ENCODE measurements at places on chromosomes 16 and 17. TPM values are rescaled to one million over a fixed set of nuclear protein-coding genes. Genes with fewer than 3 reads are reported as not detected.
A peak's percentile ranks its signal among the peaks of the same experiment; 100 is the strongest.

DNA sequence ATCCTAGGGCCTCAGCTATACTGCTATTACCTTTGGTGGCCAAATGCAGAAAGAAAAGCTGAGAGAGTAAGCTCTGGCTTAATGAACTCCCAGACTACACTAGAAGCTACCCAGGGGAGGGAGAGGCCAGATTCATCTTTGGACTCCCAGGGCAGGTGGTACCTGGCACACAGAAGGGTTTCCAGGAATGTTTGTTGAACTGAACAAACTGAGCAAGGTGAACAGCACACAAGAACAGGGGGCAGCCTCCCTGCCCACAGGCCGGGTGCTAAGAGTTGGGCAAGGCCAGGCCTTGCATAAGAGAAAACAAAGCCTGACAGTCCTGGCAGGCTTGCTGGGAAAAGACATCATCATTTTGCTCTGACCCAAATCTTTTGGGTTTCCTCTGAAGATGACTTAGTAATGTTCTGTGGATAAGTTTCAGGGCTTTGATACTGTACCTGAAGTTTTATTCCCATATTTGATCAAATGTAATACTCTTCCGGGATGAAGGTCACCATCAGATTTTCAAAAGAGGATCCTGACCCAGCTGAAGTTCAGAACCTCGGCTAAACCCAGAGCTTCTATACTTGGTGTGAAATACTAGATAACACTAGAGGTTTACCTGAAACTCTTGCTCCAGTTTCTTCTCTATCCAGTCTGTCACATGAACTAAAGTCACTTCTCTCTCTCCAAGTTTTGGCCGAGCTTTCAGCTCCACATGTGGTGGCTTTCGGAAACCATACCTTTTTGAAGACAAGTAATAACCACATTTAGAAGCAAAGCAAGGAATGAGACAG, 20.5 kb upstream of the ERN1 start:
- DNase-seq: no peak

The TNFSF13 gene
- total RNA-seq: 3.2 TPM

The ACSM3 gene
- total RNA-seq: 0.81 TPM

DNA sequence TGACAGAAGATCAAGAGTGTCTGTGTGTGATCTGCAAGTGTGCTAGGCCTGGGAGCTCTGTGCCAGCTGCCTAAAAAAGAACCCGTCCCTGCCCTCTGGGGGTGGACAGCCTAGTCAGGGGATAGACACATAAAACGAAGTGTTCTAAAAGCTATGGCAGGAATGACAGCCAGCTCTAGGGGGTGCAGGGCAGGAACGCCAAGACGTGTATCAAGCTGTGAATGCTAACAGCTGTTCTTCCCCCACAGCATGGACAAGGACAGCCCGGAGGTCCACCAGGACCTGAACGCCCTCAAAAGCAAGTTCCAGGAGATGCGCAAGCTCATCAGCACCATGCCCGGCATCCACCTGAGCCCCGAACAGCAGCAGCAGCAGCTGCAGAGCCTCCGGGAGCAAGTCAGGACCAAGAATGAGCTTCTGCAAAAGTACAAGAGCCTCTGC, 5.1 kb downstream of the RASD1 start:
- no peak for DNase-seq

DNA sequence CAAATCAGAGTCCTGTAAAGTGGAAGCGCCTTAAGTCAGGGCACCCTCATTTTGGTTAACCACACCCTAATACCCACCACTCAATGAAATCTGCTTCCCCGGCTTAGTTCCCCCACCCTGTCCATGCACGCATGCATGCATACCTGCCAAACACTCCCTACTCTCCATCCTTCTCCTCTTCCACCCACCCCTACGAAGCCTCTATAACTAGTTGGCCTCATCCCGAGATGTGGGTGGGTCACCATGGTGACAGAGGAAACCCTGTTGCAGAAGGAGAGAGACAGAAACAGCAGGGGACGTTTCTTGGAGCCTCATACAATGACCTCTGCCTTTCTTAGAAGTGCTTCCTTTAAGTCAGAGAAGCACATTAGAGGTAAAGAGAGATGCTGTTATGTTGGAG, 46.8 kb upstream of the DNAH9 start:
- DNase-seq: no peak

The MT1G gene
- total RNA-seq: 2.9 TPM

DNA sequence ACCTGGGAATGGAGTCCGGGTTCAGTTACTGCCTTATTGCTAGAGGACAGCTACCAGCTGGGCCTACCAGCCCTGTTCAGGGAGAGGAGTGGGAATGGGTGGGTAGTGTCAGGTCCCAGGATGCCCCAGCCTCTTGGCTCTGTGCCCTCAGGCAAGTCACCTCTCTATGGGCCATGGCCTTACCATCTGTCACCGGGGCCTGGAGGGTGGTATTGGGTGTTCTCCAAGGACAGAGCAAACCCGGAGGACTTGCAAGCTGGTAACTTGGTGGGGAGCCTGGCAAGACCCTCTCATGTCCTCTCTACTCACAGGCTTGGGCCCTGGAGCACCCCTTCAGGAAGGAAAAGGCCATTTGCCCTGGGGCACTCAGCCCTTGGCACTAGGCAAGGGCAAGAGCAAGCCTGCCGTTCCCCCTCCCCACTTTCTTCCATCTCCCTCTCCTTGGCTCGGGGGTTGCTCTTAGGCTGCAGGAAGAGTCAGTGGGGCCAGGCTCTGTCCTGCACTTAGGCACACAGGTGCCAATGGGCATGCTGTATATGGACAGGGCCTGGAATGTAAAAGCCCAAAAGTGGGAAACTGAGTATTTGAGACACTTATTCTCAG, 170.0 kb upstream of the ZNF267 start:
- DNase-seq: no peak

The GJD3 gene
- not detected for total RNA-seq

The ARL17A gene
- total RNA-seq: 12.3 TPM

DNA sequence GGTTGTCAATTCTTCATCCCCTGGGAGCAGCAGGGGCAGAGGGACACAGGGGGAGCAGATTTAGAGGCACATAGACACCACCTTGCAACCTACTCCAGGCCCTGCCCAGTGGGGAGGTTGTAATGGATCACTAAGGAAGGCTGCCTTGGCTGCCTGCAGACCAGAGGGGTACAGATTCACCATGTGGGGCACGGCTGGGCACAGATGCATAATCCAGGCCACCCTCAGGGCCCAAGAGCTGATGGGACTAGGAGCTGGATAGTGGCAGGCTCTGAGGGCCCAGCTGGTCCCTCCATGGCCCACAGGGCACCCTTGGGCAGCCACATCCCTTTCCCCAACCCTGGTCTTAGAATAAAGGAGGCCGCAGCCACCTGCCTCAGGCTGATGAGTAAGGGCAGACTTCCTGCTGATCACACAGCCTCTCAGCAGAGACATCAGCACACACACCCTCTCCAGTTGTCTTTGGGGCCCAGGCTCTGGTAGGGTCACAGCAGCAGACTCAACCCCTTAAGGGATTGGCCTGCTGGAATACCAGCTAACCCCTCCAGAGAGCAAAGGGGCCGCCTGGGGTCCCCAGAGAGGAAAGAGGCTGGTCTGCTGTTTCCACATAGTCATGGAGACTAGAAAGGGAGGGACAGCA, 224.9 kb downstream of the GSG1L start:
- DNase-seq: peak; percentile 58

DNA sequence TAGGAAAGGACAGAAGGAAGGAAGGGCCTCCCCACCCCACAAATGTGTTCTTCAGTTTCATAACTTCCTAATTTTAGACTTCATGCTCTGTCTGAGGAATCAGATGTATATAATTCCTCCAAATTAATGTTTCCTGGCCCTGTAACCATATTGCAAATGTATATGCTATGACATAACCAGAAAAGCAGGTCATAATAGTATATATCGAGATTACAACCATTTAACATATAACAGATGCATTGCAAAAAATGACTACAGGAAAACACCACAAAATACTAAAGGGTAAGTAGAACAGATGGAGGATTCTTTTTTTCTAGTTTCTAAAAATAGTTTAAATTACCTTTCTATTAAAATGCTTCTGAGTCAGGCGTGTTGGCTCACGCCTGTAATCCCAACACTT, 3.1 kb upstream of the EXOC7 start:
- DNase-seq: no peak

The GLTPD2 gene
- not detected for total RNA-seq

The GDPD3 gene
- 1.8 TPM for total RNA-seq

- DNase-seq: peak; percentile 82
These were observed 17.1 kb upstream of the TNS4 start for GRCh38 chr17:40518401-40519088.

The ARL6IP1 gene
- total RNA-seq: 485 TPM

DNA sequence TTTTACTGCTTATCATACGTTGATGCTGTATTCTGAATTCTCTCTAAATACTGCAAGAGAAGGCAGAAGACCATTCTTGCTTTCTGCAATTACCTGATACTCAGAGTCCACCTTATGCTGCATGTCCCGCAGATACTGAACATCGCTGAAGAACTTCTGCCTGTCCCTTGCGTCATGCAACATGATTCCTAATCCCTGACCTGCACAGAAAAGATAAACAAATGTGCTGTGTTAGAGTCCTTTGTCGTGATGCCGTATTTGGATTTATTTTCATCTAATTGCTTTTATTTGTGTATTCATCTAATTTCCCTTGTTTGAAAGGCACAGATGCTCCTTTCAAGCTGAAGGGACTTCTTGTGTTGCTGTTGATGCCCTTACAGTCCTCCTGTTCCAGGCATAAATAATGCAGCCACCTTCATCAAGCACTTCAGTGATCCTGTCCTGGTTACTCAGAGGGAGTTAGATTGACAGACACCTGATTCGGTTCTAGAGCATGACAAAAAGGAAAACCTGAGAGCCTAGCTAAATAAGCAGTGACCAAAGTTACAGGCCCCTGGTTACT, 6.5 kb downstream of the MARCHF10 start:
- DNase-seq: no peak

DNA sequence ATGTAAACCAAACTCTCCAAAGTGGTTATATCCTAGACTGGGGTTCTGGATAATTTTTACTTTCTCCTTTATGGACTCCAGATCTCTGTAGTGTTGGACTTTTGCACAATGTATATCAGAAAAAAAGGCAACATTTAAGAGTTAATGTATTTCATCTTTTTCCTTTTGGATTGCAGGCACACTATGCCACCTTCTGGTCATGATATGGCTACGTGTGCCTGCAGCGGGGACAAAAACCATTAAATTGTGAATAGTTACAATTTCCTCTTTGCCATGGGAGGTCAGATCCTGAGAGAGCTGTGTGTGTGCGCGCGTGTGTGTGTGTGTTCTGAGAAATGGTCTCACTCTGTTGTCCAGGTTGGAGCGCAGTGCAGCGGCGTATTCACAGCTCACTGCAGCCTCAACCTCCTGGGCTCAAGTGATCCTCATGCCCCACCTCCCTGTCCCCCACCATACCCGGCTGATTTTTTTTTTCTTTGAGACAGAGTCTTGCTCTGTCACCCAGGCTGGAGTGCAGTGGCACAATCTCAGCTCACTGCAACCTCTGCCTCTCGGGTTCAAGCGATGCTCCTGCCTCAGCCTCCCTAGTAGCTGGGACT, 4.3 kb upstream of the SGF29 start:
- peak; percentile 48 for DNase-seq

DNA sequence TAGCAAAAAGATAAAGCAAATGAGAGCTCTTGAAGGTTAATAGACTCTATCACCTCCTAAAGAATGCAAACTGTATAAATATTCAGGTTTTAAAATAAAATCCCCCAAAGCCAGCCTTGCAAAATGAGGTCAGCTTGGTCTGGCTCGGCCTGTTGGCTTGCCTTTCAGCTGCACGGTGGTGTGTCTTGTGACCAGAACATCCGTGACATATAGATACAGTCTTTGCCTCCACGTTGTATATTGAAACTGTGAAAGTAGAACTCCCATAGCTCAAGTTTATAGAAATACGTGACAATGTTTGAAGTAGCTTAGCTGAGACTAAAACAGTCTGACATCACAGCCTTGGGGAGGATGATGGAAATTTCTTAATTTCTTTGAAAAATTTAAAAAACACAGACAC, 236.6 kb upstream of the MYOCD start:
- no peak for DNase-seq

The TMC7 gene
- total RNA-seq: 0.71 TPM

The CLUH gene
- 12.9 TPM for total RNA-seq

DNA sequence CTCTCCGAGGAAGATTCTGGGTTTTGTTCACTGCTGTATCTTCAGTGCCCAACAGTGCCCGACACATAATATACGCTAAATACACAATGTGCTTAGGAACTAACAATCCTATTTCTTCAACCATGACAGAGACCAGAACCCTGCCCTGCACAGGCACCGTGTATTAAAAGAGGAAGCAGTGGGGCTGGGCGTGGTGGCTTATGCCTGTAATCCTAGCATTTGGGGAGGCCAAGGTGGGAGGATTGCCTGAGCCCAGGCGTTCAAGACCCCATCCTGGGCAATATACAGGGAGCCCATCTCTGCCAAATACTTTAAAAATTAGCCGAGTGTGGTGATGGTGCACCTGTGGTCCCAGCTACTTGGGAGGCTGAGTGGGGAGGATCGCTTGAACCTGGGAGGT, 19.3 kb downstream of the ARL2BP start:
- no peak for DNase-seq

DNA sequence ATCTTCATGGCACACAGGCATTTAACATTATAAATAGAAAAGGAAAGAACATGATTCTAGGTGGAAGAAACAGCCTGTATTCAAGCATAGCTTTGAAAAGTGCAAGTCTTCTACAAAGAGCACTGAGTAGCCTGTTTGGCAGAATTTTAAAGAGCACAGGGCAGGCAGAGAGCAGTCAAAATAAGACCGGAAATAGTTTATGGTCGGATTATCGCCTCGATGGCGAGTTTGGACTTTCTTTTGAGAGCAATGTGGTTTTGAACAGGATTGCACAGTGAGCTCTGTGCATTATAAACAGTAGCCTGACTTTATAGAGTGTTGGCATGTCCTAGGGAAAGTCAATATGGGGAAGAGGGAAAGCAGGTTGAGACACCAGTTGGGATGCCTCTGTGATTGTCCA, 6.2 kb upstream of the TMEM100 start:
- no peak for DNase-seq

DNA sequence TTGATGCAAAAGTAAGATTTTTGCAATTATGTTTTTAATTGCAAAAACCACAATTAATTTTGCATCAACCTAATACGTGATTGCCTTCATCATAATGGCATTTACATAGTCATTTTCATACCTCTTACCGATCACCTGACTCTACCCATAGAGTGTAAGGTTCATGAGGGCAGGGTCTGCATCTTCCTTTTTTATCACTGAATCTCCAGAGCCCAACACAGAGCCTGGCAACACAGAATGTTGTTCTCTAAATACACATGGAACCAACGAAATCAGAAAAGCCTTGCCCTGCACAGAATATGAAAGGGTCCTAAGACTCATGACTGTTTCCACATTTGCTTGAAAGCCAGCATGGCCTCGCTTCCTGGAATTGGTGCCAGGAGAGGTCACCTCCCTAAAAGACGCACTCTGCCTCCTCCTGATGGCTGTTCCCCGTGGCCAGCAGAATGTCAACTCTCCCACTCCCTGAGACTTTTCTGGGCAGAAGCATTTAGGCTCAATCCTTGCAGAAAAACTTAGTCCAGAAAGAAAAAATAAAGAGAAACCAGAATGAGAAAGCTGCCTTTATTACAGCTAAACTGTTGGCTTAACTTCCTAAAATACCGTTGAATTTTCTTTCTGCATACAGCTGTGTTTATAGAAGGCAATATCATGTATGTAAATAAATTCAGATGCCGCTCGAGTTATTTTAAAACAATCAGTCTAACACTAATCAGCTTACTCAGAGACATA, 327.8 kb upstream of the MAF start:
- DNase-seq: no peak

The USH1G gene
- not detected for total RNA-seq

GRCh38 chr17:42531455-42532354, 4.3 kb upstream of the NAGLU start:
- peak; percentile 56 for DNase-seq

All from M059J (cell line).